Spleen (tissue), 13 donors: ENCODE measurements at places on chromosomes 6 and 20. TPM values are rescaled to one million over a fixed set of nuclear protein-coding genes. Genes with fewer than 3 reads are reported as not detected.

The BIRC7 gene
- total RNA-seq, result 1.0 TPM

- no peaks in the 10 kb centered on the region for H3K27me3 ChIP-seq
- no peak overlapping the region for H3K27ac ChIP-seq
Measured at GRCh38 chr6:101845172-101845571, 451.7 kb downstream of the GRIK2 start.

DNA sequence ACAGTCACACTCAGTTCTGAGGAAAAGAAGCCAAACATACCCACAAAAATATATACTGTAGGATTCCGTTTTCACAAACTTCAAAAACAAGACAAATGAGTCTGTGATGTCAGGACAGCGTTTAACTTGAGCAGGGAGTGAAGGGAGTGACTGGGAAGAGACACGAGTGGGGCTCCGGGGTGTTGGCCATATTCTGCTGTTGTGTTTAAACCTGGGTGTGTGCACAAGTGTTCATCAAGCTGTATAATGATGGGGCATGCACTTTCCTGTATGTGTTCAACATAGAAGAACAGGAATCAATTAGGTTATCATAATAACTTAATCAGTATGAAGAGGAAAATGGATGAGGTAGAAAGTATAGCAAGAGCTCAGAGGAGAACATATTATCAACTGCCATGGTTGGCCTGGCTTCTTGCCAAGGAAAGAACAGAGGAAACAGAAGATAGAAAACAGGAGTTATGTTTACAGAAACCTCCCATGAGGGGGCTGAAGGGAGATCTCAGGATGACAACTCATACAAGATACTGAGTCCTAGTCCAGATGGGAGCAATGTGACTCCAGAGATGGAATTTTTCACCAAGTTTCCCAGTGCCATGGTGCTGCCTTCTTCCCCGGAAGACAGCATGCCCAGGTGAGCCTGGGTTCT, 15.1 kb upstream of the AFDN start:
- no peak overlapping the region for H3K4me3 ChIP-seq
- H3K27me3 ChIP-seq, result no peaks in the 10 kb centered on the region
- H3K4me1 ChIP-seq, result no peaks in the 10 kb centered on the region

The ABHD16B gene
- total RNA-seq, result not detected

- DNase-seq, result no peak
- no peaks in the 10 kb centered on the region for H3K27me3 ChIP-seq
- no peaks in the 10 kb centered on the region for H3K36me3 ChIP-seq
- H3K4me1 ChIP-seq, result peaks cover 5% of the 10 kb centered on the region
Measured at GRCh38 chr20:50674138-50674825, 17.1 kb downstream of the RIPOR3 start.

DNA sequence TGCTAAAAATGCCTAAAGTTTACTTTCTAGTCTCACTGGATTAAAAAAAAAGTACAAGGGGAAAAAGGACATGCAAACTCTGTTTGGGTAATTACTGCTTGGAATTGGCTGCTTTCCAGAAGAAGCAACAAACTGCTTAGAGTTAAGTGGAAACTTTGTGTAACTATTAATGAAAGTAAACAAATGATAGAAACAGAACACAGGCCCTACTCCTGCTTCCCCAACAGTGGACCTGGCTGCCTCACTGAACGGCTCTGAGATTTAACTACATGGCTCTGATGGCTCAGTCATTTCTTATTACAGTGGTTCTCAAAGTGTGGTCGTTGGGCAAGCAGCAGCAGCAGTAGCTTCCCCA, 108.5 kb downstream of the MAN1A1 start:
- H3K27ac ChIP-seq, result no peak overlapping the region
- no peaks in the 10 kb centered on the region for H3K27me3 ChIP-seq
- no peaks in the 10 kb centered on the region for H3K4me1 ChIP-seq
- peaks cover 27% of the 10 kb centered on the region for H3K36me3 ChIP-seq
- DNase-seq, result no peak
- H3K4me3 ChIP-seq, result no peak overlapping the region

The BMP5 gene
- not detected for total RNA-seq

The ASIP gene
- not detected for total RNA-seq

The CCDC170 gene
- 3.3 TPM for total RNA-seq

The CGAS gene
- 14.4 TPM for total RNA-seq

The GRIK2 gene
- 0.72 TPM for total RNA-seq

GRCh38 chr6:15442467-15442866, 196.6 kb downstream of the JARID2 start:
- H3K4me3 ChIP-seq, result no peak overlapping the region
- no peak overlapping the region for H3K27ac ChIP-seq
- H3K4me1 ChIP-seq, result peaks cover 36% of the 10 kb centered on the region

The DSP gene
- total RNA-seq, result 10.0 TPM

The DAAM2 gene
- 115 TPM for total RNA-seq

The LSM2 gene
- total RNA-seq, result 41.9 TPM

The NMBR gene
- total RNA-seq, result 0.36 TPM

The CRISP2 gene
- total RNA-seq, result 0.32 TPM

DNA sequence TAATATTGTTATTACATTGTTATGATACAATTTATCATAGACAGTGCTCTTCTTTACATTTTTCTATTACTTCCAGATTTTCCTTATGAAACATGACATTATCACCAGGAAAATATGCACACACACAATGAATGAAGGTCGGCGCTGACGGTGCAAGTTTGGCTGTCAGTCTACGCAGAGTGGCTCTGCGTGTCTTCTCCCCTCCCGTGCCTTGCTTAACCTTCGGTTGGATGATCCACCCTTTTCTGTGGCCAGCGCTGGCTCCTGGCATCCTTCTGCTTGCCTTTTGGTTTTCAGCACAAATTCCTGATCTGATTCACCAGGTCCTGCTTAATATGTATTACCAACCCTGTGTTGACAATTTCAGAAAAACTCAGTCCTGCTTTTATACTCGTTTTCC, 157.4 kb downstream of the TSHZ2 start:
- no peaks in the 10 kb centered on the region for H3K4me1 ChIP-seq
- no peak overlapping the region for H3K27ac ChIP-seq
- H3K36me3 ChIP-seq, result no peaks in the 10 kb centered on the region
- no peaks in the 10 kb centered on the region for H3K27me3 ChIP-seq

DNA sequence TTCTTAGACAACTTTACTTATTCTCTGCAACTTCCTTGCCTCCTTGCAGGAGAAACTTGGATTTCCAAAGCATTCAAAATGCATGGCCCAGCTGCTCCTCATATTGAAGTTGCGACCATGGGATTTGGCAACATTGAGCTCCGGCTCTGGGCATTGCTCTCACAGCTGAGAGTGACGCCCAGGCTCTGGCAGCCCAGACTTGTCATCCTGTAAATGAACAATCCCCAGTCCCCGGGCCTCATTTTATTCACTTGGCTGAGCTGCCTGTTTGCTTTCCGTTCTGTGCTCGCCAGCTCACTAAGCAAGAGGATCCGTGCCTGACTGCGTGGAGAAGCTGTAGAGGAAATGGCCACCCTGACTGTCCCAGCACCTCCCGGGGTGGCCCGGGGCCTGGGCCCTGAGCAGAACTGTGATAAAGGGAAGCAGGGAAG, 119.5 kb upstream of the CD93 start:
- no peak for DNase-seq
- H3K4me1 ChIP-seq, result peaks cover 7% of the 10 kb centered on the region
- H3K4me3 ChIP-seq, result no peak overlapping the region
- no peaks in the 10 kb centered on the region for H3K36me3 ChIP-seq
- no peak overlapping the region for H3K27ac ChIP-seq
- no peaks in the 10 kb centered on the region for H3K27me3 ChIP-seq

DNA sequence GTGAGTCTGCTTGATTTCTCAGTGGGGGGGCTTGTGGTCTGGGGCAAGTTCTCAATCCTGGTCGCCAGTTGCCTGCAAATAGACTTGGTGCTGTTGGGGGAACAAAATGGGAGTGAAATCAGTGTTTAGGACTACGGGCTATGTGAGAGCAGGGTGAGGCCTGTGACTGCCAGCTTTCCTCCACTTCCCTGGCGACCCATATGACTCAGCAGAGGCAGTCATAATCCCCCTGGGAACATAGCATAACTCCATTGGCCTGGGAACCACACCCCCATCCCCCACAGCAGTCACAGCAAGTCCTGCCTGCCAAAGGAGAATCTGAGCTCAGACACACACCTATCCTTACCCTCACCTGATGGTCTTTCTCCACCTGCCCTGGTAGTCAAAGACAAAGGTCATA, 387.9 kb downstream of the LMBRD1 start:
- no peaks in the 10 kb centered on the region for H3K36me3 ChIP-seq
- no peak for DNase-seq
- no peak overlapping the region for H3K27ac ChIP-seq
- no peaks in the 10 kb centered on the region for H3K27me3 ChIP-seq
- no peak overlapping the region for H3K4me3 ChIP-seq

DNA sequence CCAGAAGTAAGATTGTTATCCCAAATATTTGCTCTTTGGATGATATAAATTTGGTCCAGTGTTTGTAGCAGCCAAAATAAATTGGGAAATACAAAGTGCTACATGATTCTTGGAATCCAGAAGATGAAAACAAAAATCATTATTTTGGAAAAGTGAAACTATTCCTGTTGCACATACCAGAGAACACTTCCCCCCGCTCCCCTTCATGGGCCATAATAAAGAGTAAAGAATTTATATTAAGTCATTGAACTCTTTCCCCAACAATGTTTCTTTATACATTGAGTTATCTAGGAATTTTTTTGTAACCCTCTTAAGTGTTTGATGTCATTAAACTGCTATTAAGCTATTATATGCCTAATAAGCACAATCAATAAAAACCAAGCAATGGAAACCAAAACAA, 490.4 kb upstream of the HS3ST5 start:
- no peak for DNase-seq
- no peaks in the 10 kb centered on the region for H3K4me1 ChIP-seq
- no peak overlapping the region for H3K27ac ChIP-seq
- no peaks in the 10 kb centered on the region for H3K36me3 ChIP-seq
- no peak overlapping the region for H3K4me3 ChIP-seq

DNA sequence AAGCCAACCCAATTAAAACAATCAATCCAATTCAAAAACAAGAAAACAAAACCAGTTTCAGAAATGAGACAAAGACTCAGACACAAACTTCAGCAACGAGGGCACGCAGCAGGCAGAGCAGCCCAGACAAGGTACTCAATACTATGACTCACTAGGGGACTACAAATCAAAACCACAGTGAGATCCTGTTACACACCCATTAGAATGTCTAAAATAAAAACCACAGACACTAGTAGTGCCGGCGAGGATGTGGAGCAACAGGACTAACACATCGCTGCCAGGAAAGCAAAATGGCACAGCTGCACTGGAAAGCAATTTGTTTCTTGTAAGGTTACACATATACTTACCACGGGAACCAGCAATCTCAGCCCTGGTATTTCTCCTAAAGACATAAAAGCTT, 28.4 kb upstream of the MAS1L start:
- no peaks in the 10 kb centered on the region for H3K36me3 ChIP-seq
- no peaks in the 10 kb centered on the region for H3K27me3 ChIP-seq
- no peak overlapping the region for H3K4me3 ChIP-seq
- no peak overlapping the region for H3K27ac ChIP-seq

The IL17F gene
- not detected for total RNA-seq

DNA sequence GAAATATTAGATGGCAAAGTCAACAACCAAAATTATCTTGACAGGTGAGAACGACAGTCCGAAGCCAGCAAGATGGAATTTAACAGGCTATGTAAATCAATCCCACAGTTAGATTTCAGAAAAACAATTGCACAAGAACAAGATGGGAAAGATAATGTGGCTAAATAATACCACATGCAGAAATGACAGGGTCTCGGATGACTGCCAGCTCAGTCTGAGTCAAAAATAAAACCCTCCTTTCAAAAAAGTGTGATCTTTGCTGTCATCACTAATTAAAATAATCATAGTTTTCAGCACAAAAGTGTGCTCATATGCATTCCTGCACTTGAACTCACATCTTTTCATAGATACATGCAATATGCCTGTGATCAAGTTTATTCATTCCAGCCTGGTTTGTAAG, 25.9 kb downstream of the FOXQ1 start:
- no peaks in the 10 kb centered on the region for H3K4me1 ChIP-seq
- H3K4me3 ChIP-seq, result no peak overlapping the region
- no peaks in the 10 kb centered on the region for H3K36me3 ChIP-seq

The MCCD1 gene
- not detected for total RNA-seq

- no peak overlapping the region for H3K4me3 ChIP-seq
- no peak for DNase-seq
- peaks cover 19% of the 10 kb centered on the region for H3K27me3 ChIP-seq
- no peak overlapping the region for H3K27ac ChIP-seq
Measured at GRCh38 chr6:41430875-41431274, 95.5 kb downstream of the NCR2 start.

GRCh38 chr20:43962530-43962929, 47.9 kb downstream of the TOX2 start:
- H3K27me3 ChIP-seq, result no peaks in the 10 kb centered on the region
- H3K27ac ChIP-seq, result no peak overlapping the region
- no peak overlapping the region for H3K4me3 ChIP-seq

- no peaks in the 10 kb centered on the region for H3K4me1 ChIP-seq
- H3K27ac ChIP-seq, result no peak overlapping the region
Measured at GRCh38 chr6:96816301-96816817, 20.9 kb downstream of the GPR63 start.

DNA sequence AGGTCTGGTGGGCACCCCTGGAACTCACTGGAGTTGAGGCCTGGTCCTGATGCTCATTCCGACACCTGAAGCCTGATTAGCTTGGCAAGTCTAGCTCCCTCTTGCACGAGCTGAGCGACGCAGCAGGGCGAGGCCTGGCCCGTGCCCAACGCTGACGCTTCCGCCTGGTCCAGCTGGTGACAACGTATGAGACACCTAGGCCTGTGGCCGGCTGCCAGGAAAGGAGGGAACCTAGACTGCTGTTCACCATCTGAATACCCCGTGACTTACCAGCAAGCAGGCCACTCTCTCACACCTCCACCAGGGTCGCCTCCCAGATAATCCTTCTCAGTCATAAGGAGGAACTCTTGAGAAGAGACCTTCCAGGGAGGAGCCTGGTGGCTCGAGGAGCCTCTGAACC, 24.5 kb downstream of the YTHDF1 start:
- no peaks in the 10 kb centered on the region for H3K27me3 ChIP-seq
- H3K27ac ChIP-seq, result no peak overlapping the region
- no peak overlapping the region for H3K4me3 ChIP-seq
- H3K36me3 ChIP-seq, result peaks cover 25% of the 10 kb centered on the region

DNA sequence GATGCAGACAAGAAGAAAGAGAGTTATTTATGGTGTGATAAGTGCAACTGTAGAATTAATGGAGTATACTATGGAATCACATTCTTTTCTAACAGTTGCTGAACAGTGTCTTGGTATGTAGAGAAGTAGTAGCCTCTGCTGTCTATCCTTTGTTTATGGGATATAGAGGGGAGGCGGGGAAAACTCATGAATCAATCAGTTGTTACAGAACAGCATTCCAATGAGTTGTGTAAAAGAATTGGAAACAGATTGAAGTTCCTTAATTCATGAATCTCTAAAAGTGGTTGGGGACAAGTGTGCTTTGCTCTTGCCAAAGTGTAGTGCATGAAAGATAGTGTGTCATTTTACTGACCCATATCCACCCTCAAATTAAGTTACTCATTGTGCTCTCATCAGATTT, 77.7 kb downstream of the FLRT3 start:
- DNase-seq, result no peak
- H3K36me3 ChIP-seq, result no peaks in the 10 kb centered on the region
- no peaks in the 10 kb centered on the region for H3K4me1 ChIP-seq

The TRIM10 gene
- 1.2 TPM for total RNA-seq
